Hematopoietic multipotent progenitor cell treated with erythropoietin and hydrocortisone succinate and interleukin-3 and kit ligand, for 8 days (in vitro differentiated cells): ENCODE measurements at places on chromosomes 6 and 20.

DNA sequence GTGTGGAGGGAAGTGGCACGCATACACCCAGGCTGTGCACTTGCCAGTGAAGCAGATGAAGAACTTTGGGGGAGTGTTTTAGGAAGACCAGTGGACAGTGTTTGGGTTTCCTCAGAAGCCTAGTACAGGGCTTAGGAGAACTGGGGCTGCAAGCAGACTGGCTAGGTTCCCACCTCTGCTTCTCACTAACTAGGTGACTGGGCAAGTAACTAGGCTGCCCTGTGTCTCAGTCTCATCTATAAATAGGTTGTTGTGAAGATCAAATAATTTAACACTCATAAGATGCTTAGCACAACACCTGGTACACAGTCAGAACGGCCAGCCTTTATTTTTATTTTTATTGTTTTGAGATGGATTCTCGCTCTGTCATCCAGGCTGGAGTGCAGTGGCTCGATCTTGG, 312.1 kb downstream of the CDH26 start:
- DNase-seq: no peak

- DNase-seq: no peak
These were observed 35.3 kb downstream of the PHIP start for GRCh38 chr6:79042799-79043126.

DNA sequence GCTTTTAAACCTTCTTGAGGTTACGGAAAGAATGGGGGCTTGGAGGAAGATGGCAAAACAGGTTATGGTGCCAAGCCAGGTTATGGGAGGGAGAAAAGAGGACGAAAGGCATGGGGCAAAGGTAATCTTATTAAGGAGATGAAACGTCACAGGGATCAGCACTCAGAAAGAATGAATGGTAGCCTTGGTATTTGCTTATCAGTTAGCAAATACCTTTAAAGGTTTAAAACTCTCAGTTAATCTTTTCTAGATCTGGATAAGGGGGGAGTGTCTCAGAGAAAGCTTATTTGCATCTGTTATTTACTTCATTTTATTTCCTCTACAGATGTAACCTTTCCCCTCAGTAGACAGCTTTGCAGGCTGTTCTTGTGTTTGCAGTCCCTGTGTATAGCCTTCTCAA, 55.5 kb upstream of the EEF1E1 start:
- no peak for DNase-seq

- no peak for DNase-seq
These were observed 122.8 kb downstream of the TASP1 start for GRCh38 chr20:13515796-13516558.

GRCh38 chr20:56429941-56430340, 17.9 kb downstream of the CASS4 start:
- no peak for DNase-seq

DNA sequence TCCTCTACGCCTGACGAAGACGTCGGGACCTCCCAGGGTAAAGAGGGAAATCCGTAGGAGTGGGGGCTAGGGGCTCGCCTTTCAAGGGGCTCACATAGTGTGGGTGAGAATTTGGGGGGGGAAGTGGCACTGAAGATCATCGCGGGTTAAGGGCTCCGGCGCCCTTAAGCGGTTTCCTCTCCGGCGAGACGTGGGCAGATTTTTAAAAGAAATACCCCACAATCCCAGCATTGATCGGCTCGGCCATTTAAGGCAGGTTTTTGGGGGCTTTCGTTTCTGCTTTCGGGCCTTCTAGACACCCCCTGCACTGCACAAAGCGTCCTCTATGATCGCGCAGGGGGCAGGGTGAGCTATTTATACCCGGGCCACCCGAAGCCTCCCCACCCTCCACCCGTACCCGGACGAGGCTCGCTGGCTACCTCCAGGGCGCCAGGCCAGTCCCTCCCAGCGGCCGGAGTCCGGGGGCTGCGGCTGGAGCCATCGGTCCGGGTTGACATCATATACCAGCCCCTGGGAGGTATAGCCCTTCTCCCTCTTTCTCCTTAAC, 1.2 kb downstream of the NKX2-2 start:
- no peak for DNase-seq

- DNase-seq: no peak
These were observed 45.1 kb downstream of the PTPRA start for GRCh38 chr20:2918096-2919049.
